Skeletal muscle tissue (tissue), 5 donors: ENCODE measurements at places on chromosomes 1 and 21. TPM values are rescaled to one million over a fixed set of nuclear protein-coding genes. Genes with fewer than 3 reads are reported as not detected.

Gene SYDE2
- 5.2 TPM for total RNA-seq

Gene KLHDC9
- total RNA-seq: not detected

Gene KIF21B
- 1.0 TPM for total RNA-seq

Gene EFNA3
- total RNA-seq: 0.52 TPM

Gene MPL
- not detected for total RNA-seq

Gene ODF2L
- total RNA-seq: 18.3 TPM

Gene HUNK
- 3.1 TPM for total RNA-seq

Gene MTARC1
- total RNA-seq: 5.2 TPM

Gene KCNH1
- 0.52 TPM for total RNA-seq

Gene INSRR
- 0.52 TPM for total RNA-seq

Gene CRYBG2
- total RNA-seq: not detected

Gene ARTN
- total RNA-seq: not detected

Gene SPRR2G
- not detected for total RNA-seq

Gene FCRL5
- total RNA-seq: not detected

Gene UAP1
- 43.8 TPM for total RNA-seq

Gene C1orf94
- total RNA-seq: not detected

Gene CHI3L2
- 1.0 TPM for total RNA-seq

Gene NTRK1
- total RNA-seq: 0.52 TPM

Gene SYF2
- 33.9 TPM for total RNA-seq

Gene CHIA
- not detected for total RNA-seq

Gene COL11A1
- total RNA-seq: 85.6 TPM

Gene DUSP10
- 28.2 TPM for total RNA-seq

Gene TNFAIP8L2
- 4.2 TPM for total RNA-seq

Gene RGS1
- 5.7 TPM for total RNA-seq

Gene C1orf185
- not detected for total RNA-seq
